ENCODE measurements at places on chromosomes 4 and X.

DNA sequence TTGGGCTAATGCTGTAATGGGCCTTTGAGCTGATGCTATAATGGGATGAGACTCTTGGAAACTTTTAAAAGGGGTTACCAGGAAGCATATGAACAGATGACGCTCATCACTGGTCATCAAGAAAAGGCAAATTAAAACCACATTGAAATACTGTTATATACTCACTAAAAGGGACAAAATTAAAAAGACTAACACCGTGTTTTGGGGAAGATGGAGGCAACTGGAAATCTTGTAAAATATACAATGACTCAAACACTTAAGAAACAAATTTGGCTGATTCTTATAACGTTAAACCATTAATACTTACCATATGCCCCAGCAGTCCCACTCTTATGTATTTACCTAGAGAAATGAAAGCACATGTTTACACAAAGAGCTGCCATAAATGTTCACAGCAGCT, 207.2 kb upstream of the GPRIN3 start:
- no peak for DNase-seq

DNA sequence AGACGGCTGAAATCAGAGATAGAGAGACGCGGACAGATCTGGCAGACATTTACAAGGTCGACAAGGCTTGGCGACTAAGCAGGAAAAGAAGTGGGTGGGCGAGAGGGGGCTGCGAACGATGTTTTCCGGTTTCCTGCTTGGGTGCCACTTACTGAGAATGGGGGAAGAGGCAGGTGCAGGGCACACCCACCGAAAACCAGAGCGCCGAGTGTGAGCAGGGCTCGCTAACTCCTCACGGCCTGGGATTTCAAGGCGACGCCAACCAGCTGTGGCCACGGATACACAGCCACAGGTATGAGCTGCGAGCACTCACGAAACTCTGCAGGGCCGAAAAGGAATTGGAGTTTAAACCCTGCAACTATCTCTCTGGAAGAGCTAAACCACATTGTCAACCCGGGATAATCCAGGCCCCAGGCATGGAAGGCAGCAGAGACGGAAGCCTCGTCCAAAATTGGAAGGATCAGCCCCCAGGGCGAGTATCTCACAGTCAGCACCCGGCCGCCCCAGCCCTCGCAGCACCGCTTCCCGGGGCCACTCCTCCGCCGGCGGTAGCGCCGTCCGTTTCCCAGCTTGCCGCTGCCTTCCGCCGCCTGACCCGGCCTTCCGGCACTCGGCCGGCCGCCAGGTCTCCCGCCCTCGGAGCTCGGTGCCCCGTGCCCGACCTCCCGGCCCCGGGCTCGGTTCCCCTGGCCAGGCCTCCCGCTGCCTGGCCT, 778 bp downstream of the CASP3 start:
- no peak for DNase-seq

DNA sequence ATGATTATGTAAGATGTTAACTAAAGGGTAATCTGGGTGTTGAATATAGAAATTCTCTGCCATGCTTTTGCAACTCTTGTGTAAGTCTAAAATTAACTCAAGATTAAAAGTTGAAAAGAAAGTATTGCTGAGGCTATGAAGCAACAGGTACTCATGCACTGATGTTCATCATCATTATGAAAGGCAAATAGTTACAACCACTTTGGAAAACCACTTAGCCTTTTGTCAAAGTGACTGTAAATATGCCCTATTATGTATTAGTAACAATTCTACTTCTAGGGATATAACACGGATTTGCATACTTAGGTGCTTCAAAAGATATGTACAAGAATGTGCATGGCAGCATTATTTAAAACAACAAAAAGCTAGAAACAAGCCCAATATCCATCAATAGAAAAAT, 227.8 kb upstream of the CXXC4 start:
- DNase-seq: no peak

DNA sequence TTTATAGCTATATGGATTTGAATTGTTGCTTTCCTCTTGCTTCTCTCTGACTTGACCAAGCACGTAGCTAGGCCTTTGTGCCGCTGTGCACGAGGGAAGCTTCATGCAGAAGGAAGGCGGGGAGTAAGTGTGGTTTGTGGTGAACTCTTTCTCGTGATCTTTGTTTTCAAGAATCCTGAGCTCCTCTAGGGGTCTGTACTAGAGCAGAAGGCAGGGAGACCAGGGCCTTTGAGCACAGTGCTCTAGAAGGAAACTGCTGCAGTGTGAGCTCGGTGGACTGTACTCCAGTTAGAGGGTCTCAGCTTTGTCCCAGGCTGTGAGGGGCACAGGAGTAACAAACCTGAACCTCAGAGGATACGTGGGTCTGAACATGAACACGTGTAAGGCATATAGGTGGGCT, 49.0 kb downstream of the AGA start:
- no peak for DNase-seq

- DNase-seq: no peak
Measured at GRCh38 chr4:151157543-151157942, 58.1 kb downstream of the RPS3A start.

DNA sequence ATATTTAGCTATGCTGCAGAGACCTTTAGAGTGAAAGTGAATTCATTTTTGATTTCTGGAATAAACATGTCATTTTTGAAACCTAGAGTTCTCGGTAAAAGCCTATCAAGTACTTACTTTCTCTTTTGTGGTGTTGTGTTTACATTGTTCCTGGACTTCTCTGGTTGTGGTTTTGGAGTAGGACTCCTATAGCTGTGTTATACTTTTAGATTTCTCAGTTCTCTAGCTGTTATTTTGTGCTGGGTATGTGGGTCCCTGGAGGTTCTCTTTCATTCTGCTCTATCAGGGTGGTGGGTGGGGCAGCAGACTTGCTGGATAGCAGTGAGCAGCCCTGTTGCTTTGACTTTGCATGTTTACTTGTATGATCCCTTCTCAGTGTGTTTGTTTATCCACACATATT, 25.6 kb upstream of the MSMO1 start:
- DNase-seq: no peak

GRCh38 chr4:80576796-80577195, 241.3 kb downstream of the CFAP299 start:
- no peak for DNase-seq

- no peak for DNase-seq
Measured at GRCh38 chr4:43556262-43556661, 663.7 kb downstream of the GRXCR1 start.

DNA sequence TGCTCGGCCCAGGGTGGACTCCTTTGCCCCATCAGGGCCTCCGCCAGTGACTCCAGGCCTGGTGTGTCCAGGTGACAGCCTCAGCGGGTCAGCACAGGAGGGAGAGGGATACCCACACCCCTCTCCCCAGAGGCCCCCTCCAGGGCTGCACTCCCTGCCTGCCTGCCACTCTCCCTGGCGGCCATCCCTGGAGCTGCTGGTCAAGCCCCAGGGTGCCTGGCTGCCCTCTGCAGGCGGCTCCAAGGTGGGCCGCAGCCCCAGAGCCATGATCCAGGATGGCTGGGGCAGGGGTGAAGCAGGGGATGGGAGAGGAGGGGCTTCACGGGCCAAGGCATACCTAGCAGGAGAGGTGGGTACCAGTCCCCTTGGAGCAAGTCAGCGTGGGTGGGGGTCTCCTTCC, 3.8 kb downstream of the FGFRL1 start:
- no peak for DNase-seq

GRCh38 chr4:7650606-7651385, 216.1 kb upstream of the PSAPL1 start:
- no peak for DNase-seq

- DNase-seq: no peak
Measured at GRCh38 chr4:119834906-119835612, 206.5 kb upstream of the PDE5A start.

Measured in HuH-7.5 (cell line).